ENCODE measurements at places on chromosomes 4 and X.

DNA sequence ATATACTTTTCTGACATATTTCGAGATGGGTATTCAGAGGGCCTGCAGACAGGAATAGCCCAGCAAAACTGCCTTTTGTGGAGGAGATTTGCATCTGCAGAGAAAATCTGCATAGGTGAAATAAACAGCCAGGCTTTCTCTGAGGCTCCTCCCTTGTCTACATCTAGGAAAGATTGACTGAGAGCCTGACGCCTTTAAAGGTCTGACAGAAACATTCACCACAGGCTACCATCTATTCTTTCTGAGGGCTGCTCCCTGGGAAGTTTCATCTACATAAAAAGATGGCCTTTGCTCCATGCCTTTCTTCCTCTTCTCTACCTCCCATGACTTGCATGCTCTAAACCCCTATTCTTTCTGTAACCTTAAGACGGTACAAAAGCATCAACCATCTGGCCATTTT lies 55.0 kb upstream of the AP1S2 start:
- DNase-seq = no peak

- no peak for DNase-seq
Observed at GRCh38 chr4:101693842-101694398, 96.6 kb upstream of the BANK1 start.

DNA sequence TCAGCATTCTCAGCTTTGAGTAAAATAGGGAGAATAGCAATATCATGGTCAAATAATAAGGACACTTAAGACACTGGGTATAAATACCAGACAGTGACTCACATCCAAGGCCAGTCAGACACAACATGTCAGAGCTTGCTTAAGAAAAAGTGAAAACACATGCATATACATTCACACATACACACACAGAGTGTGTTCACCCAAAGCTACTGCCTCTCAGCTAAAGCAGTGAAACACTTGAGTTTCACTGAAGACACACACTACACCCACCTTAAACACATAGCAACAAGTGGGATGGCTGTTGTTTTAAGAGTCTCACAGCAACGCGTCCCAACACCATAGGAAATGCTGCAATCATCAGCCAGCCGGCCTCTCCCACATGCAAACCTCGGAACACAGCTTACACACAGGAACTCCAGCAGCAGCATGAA lies 14.4 kb downstream of the SHROOM4 start:
- no peak for DNase-seq

GRCh38 chr4:127988638-127989037 lies 23.4 kb downstream of the ABHD18 start:
- no peak for DNase-seq

DNA sequence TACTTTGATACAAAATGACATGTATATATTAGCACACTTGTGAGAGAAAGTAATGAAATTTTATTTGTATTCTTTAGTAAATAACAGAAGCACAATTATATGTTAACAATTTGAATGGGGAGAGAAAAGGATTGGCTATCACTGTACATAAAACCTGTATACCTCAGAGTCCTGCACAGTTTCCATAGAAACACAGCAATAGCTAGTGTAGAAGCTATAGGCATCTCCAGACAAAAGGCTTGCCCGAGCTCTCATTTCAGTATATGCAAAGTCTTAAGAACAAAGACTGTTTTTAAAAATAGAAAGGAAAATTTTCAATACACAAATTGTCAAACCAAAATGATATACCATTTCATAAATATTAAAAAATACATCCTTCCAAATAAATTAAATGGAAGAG lies 38.5 kb downstream of the GPM6A start:
- DNase-seq = no peak

- DNase-seq = no peak
Observed at GRCh38 chr4:89316931-89317366, 9.3 kb upstream of the GPRIN3 start.

- DNase-seq = no peak
Observed at GRCh38 chr4:48504352-48504751, 14.3 kb downstream of the ZAR1 start.

- DNase-seq = no peak
Observed at GRCh38 chr4:76904646-76905190, 6.8 kb upstream of the SOWAHB start.

GRCh38 chrX:8364369-8365141 lies 100.1 kb upstream of the VCX3B start:
- DNase-seq = no peak

DNA sequence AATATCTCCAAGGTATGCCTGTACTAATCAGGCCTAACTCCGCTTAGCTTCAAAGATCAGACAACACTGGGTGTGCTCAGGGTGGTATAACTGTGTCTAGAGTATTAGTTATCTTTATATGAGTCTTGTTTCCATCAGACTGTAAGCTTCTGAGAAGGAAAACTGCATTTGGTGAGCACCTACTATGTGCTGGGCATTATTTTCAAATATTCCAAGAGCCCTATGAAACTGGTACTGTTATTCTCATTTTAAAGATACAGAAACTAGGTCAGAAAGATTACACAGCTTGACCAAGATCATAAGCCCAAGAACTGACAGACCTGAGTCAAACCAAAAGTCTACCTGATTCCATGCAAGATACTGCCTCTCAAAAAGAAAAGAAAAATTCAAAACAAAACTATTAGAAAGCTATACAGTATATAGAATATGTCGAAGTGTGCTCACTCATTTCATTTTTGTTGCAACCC lies 44.4 kb downstream of the LRBA start:
- no peak for DNase-seq

- DNase-seq = no peak
Observed at GRCh38 chrX:42131856-42132255, 208.5 kb upstream of the CASK start.

GRCh38 chr4:174604198-174604597 lies 81.9 kb upstream of the HPGD start:
- no peak for DNase-seq

- DNase-seq = no peak
Observed at GRCh38 chr4:152398060-152398459, 137.8 kb downstream of the FBXW7 start.

GRCh38 chrX:17669891-17670290 lies 67.4 kb upstream of the SCML1 start:
- DNase-seq = no peak

DNA sequence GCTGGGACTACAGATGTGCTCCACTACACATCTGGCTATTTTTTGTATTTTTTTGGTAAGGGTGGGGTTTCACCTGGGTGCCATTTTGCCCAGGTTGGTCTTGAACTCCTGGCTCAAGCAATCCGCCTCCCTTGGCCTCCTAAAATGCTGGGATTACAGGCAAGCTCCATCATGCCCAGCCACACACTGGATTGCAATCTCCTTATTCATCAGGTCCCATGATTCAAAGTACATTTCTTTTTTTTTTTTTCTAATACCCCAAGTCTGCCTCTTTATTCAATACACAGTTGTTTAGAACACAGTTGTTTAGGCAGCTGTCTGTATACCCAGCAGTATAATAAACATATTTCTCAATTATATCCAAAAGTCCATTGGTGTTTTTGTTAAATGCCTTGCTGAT lies 130.3 kb upstream of the ARSJ start:
- no peak for DNase-seq

- no peak for DNase-seq
Observed at GRCh38 chrX:19548279-19548678, 33.0 kb upstream of the MAP3K15 start.

DNA sequence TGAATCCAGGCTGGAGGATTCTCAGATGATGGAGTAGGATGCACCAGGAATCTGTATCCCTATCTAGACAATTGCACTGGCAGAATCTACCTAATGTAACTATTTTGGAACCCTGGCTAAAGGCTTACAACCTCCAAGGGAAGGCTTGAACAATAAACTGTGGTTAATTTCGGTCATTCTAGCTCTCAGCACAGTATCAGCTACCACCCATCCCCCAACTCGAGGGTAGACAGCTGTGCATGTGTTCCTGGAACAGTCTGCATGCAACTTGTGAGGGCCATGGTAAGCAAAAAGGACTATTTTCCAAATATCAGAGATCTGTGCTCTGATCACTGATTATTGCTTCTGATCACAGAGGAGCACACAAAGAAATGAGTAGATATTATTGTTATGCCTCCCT lies 34.0 kb downstream of the ELF2 start:
- DNase-seq = no peak

GRCh38 chrX:140091125-140091886 lies 126.0 kb upstream of the CXorf66 start:
- DNase-seq = no peak

- no peak for DNase-seq
Observed at GRCh38 chr4:55023030-55023429, 102.4 kb downstream of the KDR start.

- no peak for DNase-seq
Observed at GRCh38 chrX:148381603-148382002, 118.8 kb upstream of the AFF2 start.

- DNase-seq = no peak
Observed at GRCh38 chr4:20127626-20128025, 124.1 kb upstream of the SLIT2 start.

DNA sequence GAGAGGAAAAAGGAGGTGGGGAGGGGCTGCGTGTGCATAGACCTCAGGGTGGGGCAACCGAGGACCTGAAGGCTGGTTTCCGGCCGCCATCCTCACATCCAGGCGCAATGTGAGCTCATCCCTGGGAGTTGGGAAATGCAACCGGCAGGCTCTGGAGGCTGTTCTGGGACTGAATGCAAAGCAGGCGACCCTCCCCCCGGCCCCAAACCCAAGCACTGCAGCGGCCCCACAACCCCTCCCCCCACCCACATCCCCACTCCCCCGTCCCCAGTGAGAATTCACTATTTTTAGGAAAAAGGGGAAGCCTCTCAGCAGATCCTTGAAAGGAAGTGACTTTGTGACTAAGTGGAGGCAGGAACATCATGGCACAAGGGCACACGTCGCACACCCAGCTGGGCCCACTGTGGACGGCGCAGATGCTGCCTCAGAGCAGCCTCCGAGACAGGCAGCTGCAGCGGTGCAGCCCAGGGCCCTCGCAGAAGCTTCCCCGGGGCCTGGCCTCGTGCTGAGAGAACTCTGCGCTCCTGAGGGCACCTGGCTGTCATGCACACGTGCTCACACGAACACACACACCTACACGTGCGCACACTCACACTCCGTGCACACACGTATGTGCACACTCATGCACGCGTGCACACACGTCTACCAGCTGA lies 1.3 kb upstream of the PDE6B start:
- DNase-seq = no peak

DNA sequence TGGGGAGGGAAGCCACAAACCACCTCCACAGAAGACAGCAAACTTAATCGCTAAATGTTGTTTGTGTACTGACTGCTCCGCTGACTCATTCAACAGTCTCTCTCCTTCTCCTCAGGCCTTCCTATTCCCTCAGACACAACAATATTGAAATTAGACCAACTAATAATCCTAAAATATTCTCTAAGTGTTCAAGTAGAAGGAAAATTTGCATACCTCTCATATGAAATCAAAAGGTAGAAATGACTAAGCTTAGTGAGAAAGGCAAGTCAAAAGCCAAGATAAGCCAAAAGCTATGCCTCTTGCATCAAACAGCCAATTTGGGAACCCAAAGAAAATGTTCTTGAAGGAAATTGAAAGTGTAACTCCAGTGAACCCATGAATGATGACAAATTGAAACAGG lies 75.7 kb upstream of the ARHGAP24 start:
- DNase-seq = no peak

GRCh38 chrX:9320940-9321339 lies 143.9 kb upstream of the TBL1X start:
- DNase-seq = no peak

- DNase-seq = no peak
Observed at GRCh38 chr4:70768301-70768948, 46.7 kb downstream of the RUFY3 start.

- no peak for DNase-seq
Observed at GRCh38 chr4:162866565-162866964, 300.1 kb downstream of the NAF1 start.

GRCh38 chr4:18105030-18106011 lies 83.8 kb upstream of the LCORL start:
- no peak for DNase-seq

DNA sequence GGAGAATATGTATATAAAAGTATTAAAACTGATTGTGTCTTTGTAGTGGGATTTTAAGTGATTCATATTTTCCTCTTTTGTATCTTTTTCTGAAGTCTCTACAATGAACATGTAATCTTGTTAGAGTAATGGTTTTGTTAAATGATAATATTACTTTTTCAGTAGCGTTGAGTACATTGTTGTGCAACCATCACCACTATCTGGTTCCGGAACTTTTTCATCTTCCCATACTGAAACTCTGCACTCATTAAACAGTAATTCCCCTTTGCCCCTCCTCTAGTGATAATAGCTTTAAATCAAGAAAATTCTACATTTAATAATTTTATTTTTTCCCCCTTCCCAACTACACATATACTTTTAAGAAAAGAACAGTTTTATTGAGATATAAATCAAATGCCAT lies 23.3 kb downstream of the SHROOM3 start:
- no peak for DNase-seq

DNA sequence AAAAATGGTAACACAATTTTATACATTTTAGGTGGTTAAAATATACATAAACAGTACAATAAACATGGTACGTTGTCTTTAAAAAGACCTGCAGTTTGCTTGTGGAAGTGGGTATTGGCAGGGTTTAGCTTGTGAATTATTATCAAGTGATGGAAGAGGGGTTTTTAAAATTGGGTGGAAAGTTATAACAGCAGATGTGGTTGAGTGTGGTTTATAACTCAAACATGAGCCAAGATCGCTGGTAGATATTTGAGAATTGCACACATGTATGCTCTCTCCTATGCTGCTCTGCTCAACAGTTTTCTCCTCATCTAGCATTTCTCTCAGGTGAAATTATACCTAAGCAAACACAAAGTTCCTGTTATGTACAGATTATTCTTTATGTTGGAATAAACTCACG lies 14.0 kb downstream of the EPGN start:
- no peak for DNase-seq

DNA sequence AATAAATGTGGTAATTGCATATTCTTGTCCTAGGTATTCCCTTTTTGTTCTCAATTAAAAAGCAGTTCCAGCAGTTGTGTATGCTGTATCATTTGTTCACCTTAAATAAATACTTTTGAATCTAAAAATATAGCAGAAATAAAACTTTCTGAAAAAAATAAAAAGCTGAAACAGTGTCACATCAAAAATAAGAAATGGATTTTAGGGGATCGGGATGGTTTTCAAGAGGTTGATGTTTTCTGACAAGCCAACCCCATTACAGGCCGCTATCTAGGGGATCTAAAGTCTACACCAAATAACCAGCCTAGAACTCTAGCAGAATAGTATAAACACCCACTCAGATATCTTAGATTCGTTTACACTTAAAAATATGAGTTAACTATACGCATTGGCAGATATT lies 95.4 kb upstream of the MAML3 start:
- no peak for DNase-seq

DNA sequence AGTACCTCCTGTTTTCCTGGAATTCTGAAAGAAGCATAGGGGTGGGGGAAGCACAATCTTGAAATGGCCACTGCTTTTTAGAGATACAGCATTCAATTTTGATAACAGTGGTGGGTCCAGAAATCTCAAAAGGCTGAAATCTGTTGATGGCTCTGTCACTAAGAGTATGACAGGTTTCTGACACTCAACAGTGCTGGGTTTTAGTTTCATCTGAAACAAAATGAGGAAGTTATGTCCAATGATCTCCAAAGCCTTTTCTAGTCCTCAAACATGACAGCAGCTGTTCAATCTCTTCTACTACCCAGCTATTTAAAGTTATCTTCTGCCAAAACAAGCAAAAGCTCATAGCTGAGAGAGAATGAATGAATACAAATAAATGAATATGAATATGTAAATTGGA lies 110.5 kb downstream of the IL1RAPL1 start:
- no peak for DNase-seq

- DNase-seq = no peak
Observed at GRCh38 chr4:146191766-146192458, 16.4 kb downstream of the LSM6 start.

Data from stimulated activated CD8-positive, alpha-beta memory T cell treated with anti-CD3 and anti-CD28 coated beads, Interleukin-7, amount 100 ng/mL, for 1 hour (primary cell).